Activated effector memory CD4-positive, alpha-beta T cell treated with Interleukin-2 at 50 U/mL for 16 hours (primary cell): ENCODE measurements at places on chromosomes 13 and 19.

- DNase-seq, result no peak
Observed at GRCh38 chr19:8097681-8098567, 45.4 kb downstream of the CCL25 start.

GRCh38 chr13:89382981-89383380 is 1711.8 kb downstream of the SLITRK5 start:
- DNase-seq, result no peak

- no peak for DNase-seq
Observed at GRCh38 chr13:44414716-44415115, 41.1 kb downstream of the SERP2 start.

GRCh38 chr19:19131989-19132388 is 6.3 kb downstream of the TMEM161A start:
- DNase-seq, result no peak

GRCh38 chr13:27138457-27139093 is 33.0 kb downstream of the USP12 start:
- DNase-seq, result no peak

GRCh38 chr19:2423915-2424685 is 3.3 kb downstream of the TIMM13 start:
- DNase-seq, result no peak

GRCh38 chr13:34035676-34036325 is 217.9 kb downstream of the RFC3 start:
- DNase-seq, result no peak

- no peak for DNase-seq
Observed at GRCh38 chr19:13328241-13328640, 178.0 kb downstream of the IER2 start.

DNA sequence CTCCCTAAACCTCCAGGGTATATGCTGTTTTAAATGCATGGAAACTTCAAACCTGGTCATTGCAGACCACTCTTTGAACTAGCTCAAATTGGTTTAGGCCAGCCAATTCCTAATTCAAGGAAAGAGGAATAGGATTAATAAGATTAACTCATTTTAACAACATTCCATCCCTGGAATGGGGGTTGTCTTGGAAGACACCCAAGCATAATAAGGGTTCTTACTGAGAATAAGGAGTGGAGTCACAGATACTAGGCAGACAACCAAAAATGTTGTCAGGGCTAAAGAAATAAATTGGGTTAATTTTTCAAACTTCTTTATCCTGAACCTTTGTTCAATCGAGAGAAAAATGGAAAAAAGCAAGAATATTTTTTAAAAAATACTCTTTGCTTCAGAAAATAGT is 186.2 kb downstream of the PCDH9 start:
- DNase-seq, result no peak

GRCh38 chr19:23345838-23346237 is 49.4 kb downstream of the ZNF91 start:
- no peak for DNase-seq

- no peak for DNase-seq
Observed at GRCh38 chr13:20340759-20341171, 108.6 kb upstream of the GJB6 start.

DNA sequence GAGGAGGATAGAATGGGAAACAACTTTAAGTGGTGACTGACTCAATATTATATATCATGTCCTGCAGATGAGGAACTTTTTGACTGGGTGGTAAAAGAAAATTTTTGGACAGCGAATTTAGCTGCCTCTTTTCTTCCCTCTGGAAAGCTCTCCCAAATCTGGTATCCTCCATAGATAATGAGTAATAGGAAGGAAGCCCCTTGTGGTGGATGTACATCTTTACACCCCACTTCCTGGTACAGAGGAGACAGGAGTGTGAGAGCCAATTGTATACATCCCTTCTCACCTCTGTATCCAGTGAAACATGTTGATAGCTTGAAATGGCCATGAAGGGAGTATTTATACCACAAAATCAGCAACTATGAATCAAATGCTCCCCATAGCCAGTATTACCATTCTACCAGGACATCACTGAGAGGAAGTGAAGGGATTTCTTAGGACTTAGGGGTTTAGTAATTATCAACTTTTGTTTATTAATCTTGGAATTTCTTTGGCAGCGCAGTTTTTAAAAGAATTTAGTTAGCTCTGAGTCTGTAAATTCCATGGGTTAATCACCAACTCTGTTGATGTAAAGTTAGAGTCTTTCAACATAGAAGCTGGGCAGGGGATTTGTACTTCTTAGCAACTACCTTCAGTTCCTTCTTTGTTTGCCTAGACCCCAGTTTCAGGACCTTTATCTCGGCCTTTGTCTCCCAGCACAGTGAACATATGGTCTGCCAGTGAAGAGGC is 17.0 kb upstream of the TDRD3 start:
- DNase-seq, result no peak

DNA sequence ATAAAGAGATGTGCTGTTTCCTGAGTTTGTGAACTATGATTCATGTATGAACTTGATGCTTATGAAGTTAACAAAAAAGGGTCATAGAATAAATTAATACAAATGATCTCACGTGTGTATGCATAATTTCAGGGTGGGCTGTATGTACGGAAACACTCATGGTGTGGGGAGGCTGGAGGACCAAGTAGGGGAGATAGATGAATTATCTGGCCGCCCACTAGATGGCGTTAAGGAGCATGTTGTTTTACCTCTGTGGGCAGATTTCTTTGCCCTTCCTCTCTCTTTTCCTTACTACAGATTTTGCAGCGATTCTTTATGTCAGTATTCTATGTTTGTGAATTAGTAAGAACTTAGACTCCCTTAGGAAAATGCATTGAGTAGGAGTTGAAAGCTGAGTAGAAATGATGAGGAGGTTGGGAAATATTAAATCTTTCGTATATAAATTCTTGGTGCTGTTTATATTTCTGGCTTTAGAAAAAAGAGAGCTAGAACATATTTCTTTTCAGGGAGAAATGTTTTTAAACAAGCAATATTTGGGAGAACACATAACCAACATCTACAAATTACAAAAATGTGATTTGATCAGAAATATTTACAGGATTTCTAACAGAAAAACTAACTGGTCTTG is 47.4 kb upstream of the TMTC4 start:
- DNase-seq, result peak; percentile 6

- DNase-seq, result no peak
Observed at GRCh38 chr13:98652721-98653462, 76.0 kb upstream of the STK24 start.

DNA sequence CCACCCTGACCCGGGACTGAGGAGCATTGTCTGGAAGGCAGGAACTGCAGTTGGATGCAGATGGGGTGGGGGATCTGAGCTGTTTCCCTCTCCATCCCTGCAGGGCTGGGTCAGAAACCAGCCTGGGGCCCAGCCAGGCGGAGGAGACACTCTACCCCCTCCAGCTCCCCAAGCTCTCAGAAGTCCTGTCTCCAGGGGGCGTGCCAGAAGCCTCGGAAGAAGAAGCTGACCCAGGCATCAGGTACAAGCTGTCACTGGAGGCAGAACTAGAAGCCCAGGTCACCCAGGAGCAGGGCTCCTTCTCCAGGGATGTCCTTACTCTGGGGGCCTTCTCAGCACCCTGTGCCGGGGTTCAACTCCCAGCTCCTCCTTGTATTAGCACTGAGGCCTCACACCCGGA is 15.5 kb downstream of the SIX5 start:
- no peak for DNase-seq

- DNase-seq, result no peak
Observed at GRCh38 chr13:46778890-46779289, 18.1 kb downstream of the ESD start.

- no peak for DNase-seq
Observed at GRCh38 chr19:58252102-58252685, 23.5 kb downstream of the ZNF544 start.

DNA sequence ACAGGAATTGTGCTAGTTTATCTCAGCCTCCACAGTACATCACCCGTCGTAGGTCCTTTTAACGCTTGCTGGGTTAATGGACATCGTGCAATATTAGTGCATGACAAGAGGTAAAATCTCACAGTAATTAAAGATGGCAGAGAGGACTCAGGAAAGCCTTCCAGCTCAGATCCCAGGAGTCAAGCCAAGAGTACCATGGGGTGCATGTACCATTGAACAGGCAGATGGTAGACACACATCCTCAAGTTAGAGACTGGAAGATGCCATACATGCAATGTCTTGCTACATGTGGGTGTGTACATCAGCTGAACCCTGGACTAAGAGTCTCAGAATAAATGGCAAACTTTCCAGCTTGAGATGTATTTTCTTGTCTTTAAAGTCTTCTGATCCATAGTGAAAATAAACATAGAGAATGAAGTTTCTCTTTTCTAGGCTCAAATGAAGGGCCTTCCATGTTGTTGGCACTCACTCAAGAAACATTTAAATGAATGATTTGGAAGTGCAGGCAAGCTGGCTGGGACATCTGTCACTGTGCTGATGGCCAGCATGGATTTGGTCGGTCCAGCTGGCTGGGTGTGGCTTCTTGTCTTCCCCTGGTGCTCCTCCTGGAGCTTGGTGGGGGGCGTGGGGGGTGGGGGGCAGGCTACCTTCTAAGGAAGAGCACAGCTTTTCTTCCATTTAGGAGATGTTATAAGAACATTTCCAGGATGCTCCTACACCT is 290.9 kb upstream of the MAB21L1 start:
- no peak for DNase-seq

DNA sequence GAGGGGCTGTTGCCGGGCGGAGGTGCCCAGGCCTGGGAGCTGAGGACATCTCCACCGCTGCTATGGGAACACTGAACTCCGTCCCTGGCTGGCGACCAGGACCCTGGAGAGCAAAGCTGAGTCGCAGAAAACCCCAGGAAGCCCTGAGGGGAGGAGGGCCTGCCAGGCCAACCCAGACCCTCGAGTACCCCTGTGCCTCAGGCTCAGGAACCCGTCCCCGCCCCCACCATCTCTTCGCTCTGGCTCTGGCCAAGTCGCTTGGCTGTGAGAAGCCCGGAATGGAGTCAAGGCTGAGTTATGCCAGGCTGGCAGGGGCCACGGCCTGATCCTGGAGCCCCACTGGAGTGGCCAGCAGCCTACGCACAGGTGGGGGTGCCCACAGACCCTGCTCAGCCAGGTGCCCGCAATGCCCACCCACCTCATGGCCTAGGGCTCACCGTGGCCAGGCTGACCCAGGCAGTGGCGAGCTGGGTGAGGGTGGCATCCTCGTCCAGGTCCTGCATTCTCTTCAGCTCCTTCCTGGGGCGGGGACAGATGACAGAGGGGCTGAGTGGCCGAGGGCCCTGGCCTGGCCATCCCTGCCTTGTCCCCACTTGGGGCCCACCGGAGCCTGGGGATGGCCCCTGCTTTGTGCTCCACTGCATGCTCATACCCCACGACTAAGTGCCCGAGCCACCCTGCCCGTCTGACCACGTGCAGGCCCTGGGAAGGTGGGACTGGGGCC is 8.5 kb upstream of the CERS1 start:
- no peak for DNase-seq

GRCh38 chr13:27666951-27667350 is 45.3 kb downstream of the POLR1D start:
- no peak for DNase-seq

DNA sequence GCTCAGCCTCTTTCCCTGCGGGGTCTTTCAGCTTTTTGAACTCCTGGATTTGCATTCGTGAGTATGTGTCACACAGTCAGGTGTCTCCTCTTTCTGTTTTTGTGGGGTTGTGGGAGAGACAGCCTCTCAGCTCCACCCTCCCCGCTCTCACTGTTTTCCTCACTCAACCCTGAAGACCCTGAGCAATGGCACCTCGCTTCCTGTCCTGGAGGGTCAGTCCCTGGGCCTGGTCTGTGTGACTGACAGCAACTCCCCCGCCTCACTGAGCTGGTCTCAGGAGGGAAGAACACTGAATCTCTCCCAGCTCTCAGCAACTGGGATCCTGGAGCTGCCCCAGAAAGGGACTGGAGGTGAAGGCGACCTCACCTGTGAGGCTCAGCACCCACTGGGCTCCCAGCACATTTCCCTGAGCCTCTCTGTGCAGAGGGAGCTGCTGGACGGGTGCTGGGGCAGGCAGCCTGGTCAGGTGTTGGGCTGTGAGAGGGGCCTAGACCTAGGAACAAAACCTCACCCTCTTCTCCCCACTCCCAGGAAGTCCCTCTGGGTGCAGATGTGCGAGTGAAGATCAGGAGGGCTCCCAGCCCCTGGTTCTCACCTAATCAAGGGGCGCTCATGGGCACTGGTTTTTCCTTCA is 4.2 kb upstream of the SIGLEC7 start:
- DNase-seq, result no peak

- DNase-seq, result peak; percentile 26
Observed at GRCh38 chr19:42122691-42123607, 9.3 kb downstream of the POU2F2 start.

DNA sequence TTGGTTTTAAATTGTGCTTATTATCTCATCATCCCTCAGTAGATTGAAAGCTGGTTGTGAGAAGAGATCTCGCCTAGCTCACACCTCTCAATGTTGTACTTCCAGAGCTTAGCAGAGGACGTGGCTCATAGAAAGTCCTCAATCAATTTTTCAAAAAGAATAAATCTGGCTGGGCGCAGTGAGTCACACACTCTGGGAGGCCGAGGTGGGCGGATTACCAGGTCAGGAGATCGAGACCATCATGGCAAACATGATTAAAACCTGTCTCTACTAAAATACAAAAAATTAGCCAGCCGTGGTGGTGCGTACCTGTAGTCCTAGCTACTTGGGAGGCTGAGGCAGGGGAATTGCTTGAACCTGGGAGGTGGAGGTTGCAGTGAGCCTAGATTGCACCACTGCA is 4.7 kb upstream of the ASF1B start:
- DNase-seq, result no peak

GRCh38 chr13:32456591-32456990 is 28.7 kb upstream of the N4BP2L1 start:
- no peak for DNase-seq

GRCh38 chr13:108060111-108060510 is 155.2 kb downstream of the LIG4 start:
- no peak for DNase-seq

GRCh38 chr13:98443329-98443728 is 133.6 kb downstream of the STK24 start:
- DNase-seq, result no peak

DNA sequence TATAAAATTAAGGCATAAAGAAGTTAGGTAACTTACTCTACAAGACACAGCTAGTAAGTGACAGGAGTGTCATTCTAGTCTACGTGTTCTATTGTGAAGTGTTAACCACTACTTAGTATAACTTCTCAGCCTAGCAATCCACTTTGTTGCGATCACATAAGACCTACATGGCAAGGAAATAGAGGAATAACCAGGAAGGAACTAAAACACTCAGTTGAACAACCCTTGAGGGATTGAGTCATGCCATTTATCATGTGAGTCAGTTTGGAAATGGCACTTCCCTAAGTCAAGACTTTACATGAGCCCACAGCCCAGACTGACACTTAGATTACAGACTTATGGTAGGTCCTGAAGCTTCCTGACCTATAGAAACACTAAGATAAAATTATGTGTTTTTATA is 279.5 kb upstream of the PCDH20 start:
- no peak for DNase-seq
